Left colon (tissue), 2 donors: ENCODE measurements at places on chromosomes 2 and 18.
A peak's percentile ranks its signal among the peaks of the same experiment; 100 is the strongest.

GRCh38 chr2:207473049-207473930, 56.5 kb upstream of the CREB1 start:
- peak; percentile 18 for DNase-seq

GRCh38 chr2:208415255-208415654, 8.7 kb downstream of the PTH2R start:
- no peak for DNase-seq

DNA sequence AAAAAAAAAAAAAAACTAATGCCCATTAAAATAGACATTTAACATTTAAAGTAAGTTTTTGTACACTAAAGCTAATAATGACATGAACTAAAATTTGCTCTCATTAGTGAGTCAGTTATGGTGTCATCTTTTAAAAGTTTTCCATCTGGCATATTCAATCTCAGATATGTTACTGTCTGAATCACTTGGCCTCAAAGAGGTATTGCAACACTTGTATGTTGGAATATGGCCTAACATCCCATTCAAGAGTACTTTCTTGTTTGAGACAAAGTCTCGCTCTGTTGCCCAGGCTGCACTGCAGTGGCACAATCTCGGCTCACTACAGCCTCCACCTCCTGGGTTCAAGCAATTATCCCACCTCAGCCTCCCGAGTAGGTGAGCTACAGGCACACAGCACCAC, 169.7 kb downstream of the TMEM163 start:
- no peak for DNase-seq

- no peak for DNase-seq
These were observed 50.7 kb downstream of the BCL2L11 start for GRCh38 chr2:111171337-111171930.

DNA sequence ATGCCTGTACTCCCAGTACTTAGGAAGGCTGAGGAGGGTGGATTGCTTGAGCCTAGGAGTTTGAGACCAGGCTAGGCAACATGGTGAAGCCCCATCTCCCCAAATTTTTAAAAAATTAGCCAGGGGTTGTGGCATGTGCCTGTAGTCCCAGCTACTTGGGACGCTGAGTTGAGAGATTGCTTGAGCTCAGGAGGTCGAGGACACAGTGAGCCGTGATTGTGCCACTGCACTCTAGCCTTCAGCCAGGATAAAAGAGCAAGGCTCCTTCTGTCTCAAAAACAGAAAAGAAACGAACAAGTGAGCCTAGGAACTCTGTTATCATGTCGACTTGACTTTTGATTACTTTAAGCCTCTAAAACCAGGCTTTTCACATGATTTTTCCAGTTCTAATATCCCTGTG, 13.7 kb downstream of the NPC1 start:
- DNase-seq = no peak

DNA sequence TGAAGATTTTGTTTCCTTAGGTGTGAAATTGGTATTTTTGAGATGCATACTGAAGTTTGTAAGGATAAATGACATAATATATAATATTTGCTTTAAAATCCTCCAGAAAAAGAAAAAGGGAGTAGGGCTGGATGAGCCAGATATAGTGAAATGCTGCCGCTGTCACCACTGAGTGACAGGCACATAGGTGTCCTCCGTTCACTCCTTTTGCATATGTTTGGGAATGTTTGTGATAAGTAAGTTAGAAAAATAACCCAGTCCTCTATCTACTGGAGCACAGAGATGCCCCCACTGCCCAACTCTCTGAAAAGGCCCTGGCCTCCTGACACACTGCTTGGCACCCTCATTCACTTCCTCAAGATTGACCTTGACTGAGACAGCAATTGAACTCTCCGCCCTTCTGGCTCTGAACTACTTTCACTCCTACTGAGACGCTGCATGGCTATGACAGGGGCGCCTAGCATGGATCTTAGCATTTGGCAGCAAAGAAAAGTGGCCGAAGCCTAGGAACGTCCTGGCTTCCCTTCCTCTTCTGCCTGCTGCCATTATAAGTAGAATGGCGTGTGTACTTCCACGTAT, 10.1 kb downstream of the ID2 start:
- no peak for DNase-seq

DNA sequence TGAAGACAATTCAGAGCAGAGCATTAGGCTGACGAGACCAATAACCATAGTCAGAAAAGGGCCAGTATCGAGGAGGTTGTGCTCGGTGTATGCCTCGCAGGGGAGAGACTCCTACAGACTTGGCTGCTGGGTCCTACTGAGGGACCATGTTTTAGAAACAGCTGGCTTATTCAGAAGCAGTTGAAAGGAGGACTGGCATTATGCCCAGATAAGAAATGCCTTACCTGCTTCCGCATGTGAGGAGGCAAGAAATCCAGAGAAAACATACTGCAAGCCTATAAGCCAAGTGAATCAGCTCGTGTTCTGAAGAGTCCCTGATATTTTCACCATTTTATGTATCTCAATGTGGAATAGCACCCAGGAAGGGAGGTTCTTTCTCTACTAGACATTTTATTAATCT, 434.7 kb downstream of the GRB14 start:
- no peak for DNase-seq

- DNase-seq = no peak
These were observed 59.4 kb downstream of the STEAP3 start for GRCh38 chr2:119282996-119283511.

DNA sequence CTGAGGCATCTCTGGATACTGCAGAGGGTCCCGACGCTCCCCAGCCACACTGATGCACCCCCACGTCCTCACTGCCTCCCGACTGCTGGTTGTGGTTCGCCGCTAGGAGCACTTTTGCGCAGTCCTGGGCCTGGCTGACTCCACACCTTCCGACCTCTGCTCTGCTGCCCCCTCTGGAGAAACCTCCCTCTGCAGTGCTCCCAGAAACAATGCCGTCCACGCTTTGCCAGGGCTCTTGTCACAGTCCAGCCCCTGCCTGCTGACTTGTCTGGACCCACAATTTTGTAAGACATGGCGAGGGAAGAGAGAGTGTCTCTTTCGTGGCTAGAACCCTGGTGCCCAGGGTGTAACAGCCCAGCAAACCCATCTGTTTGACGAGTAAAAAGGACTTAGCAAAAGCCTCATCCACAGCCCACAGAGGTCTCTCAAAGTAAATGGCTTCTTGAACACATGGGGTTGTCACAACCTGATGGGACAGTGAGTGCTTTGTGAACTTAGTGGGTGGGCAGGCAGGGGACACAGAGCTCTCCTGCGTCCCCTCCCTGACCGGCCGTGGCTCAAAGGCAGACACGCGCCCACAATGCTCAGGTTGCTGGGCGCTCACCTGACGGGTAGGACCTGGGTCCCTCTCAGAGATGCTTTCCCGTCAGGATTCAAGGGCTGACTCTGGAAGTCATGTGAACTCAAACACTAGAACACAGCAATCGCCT, 4.0 kb downstream of the COPS9 start:
- DNase-seq = no peak

- no peak for DNase-seq
These were observed 351.0 kb upstream of the POU3F3 start for GRCh38 chr2:104502901-104503300.

GRCh38 chr2:234219046-234219310, 168.5 kb downstream of the SPP2 start:
- DNase-seq = no peak

GRCh38 chr2:62412347-62412742, 93.7 kb downstream of the TMEM17 start:
- no peak for DNase-seq

DNA sequence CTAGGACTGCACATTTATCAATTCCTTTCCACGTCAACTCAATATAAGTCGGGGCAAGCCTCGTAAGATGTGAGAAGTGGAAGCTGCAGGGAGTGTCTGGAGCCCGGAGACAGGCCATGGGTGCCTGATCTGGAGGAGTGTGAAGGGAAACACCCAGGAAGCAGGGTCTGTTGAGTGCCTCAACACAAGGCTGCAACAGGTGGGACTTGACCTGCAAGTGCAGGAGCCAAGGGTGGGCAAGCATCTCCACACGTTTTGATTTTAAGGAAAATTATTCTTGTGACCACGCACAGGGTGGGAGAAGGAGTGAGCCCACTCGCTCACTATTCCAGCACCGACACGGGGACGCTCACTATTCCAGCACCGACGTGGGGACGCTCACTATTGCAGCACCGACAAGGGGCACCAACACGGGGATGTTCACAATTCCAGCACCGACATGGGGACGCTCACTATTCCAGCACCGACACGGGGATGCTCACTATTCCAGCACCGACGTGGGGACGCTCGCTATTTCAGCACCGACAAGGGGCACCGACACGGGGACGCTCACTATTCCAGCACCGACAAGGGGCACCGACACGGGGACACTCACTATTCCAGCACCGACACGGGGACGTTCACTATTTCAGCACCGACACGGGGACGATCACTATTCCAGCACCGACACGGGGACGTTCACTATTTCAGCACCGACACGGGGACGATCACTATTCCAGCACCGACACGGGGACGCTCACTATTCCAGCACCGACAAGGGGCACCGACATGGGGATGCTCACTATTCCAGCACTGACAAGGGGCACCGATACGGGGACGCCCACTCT, 197.3 kb downstream of the EIPR1 start:
- DNase-seq = no peak

DNA sequence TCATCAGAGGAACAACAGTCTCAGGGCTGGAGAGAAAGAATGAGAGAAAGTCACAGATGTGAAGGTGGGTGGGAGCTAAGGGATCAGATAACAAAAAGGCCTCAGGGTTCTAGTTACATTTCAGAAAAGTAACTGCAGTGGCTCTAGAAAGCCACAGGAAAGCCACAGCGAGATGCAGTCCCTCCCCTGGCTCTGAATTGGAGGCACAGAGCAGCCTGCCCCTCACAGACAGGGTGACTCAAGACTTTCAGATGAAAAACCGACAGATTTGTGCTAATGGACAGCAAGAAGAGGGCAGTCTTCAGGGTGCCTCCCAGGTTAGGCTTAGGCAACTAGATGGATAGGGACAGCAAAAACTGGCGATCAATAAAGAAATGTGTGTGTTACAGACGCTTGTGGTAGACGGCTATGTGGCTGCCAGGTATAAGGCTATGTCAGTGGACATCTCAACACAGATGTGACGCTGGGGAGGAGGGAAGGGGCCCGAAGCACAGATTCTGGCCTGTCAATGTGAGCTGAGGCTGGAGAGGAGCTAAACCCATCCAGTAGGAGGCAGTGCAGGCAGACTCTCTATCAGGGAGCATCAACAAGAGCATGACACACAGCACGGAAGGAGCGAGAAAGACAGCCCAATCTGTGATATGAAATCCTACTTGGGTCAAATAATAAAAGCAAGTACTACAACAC, 26.2 kb downstream of the UNC50 start:
- no peak for DNase-seq

DNA sequence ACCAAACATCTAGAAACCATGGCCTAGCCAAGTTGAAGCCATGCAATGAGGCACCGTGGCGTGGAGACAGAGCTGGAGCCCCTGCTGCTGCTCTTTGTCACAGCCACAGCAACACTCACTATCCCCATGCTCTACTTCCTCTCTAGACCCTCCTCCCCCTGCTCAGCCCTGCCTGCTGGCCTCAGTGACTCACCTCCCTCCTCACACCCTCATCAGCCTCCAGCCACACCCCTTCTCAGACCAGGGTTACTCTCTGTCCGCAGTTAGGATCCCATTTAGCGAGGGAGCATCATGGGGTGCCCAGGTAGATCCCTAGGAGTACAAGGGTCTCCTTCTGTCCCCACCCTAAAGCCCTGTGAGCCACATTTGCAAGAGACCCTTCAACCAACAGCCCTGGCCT, 25.4 kb upstream of the SOX11 start:
- DNase-seq = no peak

DNA sequence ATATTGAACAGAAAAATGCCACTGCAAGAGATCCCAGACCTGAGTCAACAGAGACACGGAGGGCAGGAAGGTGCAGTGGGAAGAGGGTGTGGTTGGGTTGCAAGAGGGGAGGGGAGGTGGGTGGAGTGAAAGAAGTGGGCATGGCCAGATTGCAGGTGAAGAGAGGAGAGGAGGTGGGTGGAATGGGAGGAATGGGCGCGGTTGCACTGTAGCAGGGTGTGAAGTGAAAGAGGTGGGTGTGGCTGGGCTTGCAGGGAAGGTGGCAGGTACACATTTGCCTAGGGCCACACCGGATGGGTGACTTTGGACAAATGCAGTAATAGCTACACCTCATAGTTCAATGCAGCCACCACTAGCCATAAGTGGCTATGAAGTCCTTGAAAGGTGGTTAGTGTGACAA, 71.1 kb downstream of the DOCK10 start:
- peak; percentile 97 for DNase-seq

DNA sequence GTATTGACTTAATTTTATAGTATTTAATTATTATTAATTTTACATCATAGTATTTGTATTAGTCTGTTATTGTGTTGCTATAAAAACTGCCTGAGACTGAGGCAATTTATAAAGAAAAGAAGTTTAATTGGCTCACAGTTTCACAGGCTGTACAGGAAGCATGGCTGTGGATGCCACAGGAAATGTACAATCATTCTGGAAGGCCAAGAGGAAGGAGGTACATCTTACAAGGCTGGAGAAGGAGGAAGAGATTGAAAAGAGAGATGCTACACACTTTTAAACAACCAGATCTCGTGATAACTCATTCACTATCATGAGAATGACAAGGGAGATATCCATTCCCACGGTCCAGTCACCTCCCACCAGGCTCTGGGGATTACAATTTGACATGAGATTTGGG, 2019.4 kb upstream of the PIK3C3 start:
- DNase-seq = no peak

- no peak for DNase-seq
These were observed 20.0 kb downstream of the KCNF1 start for GRCh38 chr2:10931710-10932255.

DNA sequence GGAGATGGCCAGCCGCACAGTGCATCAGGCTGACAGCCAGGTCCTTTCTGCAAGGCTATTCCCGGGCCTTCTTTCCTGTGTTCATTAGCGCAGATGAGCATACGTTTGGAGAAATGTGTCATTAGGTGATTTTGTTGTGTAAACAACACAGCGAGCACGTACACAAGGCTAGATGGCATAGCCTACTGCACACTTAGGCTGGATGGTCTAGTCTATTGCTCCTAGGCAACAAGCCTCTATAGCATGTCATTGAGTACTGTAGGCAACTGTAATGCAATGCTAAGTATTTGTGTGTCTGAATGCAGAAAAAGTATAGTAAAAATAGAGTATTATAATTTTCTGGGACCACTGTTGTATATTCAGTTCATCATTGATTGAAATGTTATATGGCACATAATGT, 50.9 kb upstream of the PHLPP1 start:
- no peak for DNase-seq

- DNase-seq = no peak
These were observed 1563.1 kb downstream of the LRP1B start for GRCh38 chr2:140567734-140568133.

GRCh38 chr2:127159543-127159942, 52.6 kb upstream of the BIN1 start:
- DNase-seq = no peak
